ENCODE measurements at places on chromosomes 1 and 21.
A peak's percentile ranks its signal among the peaks of the same experiment; 100 is the strongest.

DNA sequence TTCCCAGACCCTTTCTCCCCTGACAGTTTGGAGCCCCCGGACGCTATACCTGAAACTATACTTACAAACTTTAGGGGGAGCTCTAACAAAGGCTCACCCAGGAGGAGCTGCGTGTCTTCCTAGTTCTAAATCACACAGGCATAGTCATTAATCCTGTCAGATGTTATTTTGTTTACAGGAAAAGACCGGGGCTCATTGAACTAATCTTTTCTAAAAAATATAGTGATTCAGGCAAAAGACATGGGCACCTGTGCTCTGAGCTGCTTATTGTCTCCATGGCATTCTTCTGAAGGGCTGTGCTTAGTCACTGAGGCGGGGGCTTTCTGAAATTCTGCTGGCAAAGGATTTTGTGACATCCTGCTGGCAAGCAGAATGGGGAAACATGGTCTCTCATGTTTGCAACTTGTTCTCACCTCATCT lies 1577.0 kb downstream of the NCAM2 start:
- no peak for DNase-seq

DNA sequence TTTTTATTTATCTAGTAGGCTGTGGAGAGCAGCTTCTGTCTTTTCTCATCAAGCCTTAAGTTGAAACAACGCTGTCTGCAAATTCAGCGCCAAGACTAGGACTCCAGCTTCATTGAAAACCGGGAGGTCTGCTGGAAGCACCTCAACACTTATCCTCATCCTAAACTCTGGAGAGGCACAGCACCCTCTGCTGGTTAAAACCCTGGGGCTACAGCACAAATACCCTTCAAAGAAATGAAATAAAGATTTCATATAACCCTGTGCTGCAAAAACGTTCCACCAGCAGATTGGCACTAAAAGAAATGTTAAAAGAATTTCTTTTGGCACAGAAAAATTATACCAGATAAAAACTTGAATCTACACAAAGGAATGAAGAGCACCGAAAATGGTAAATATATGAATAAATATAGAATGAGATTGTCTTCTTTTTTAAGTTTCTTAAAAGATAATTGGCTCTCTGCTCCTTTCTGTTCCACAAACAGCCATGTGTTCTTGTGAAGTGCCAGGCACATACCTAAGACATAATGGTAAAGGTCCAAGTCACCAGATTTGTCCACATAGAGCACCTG lies 227.7 kb upstream of the SAMSN1 start:
- peak; percentile 56 for DNase-seq

GRCh38 chr1:202165267-202165941 lies 5.0 kb upstream of the PTPN7 start:
- no peak for DNase-seq

- no peak for DNase-seq
Observed at GRCh38 chr1:162389971-162390370, 8.4 kb downstream of the C1orf226 start.

DNA sequence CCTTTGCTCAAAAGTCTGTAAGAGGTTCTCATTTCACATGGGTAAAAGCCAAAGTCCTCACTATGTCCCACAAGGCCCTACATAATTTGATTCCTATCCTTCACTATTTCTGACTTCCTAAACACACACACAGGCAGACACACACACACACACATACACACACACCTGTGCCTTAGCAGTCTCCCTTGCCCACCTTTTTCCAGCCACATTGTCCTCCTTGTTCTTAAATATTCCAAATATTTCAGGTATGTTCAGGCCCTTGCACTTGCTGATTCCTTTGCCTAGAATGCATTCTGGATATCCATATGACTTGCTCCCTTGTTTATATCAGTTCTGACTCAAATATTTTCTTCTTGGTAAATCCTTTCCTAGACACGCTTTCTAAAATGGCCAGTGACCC lies 54.6 kb downstream of the NTNG1 start:
- DNase-seq: no peak

DNA sequence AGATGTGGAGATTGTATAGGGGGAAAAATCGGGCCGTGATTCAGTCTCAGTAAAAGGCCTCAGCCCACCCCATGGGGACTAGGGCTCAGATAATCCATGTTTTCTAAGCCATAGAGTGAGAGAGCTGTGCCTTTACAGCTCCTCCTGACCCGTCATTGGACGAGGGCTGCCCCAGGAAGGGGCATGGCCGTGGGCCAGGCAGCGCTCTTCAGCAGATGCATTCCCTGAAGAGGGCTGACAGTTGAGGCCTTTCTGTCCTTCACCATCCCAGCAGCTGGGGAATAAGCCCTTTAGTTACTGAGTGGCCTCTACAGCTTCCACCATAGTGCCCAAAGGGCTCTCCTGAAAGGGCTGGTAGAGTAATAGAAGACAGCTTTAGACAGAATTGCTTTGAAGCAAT lies 57.2 kb downstream of the ST3GAL3 start:
- no peak for DNase-seq

DNA sequence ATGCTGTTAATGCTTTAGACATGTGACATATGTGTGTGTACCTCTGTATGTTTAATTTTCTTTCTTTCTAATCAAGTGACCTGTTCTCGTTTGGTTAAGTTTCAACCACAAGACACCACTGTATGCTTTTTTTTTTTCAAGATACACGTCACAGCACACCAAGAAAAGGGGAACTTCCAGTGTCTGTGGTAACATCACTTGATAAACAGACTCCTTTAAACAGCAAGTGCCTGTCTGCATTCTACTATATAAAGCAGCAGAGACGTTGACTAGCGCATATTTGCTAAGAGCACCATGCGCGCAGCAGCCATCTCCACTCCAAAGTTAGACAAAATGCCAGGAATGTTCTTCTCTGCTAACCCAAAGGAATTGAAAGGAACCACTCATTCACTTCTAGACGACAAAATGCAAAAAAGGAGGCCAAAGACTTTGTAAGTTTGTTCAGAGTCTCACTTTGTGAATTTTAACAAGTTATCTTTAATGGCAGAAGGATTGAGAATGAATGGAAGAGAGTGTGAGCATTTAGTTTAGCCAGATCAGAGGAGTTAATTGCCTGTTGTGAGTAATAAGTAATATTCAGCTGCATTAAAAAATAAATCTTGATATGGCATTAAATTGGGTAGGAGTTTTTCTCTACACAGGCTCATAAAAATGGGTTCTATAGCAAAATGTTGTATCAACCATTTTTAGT lies at the start of gene RGS1:
Gene RGS1, plus strand, starts transcription at position 275 of the 691 bp plus-strand sequence. Its CDS starts 20 bp downstream, at position 295.
- DNase-seq: peak; percentile 86

Measured in CD4-positive, alpha-beta T cell treated with Interleukin-12 subunit alpha and Interleukin-12 subunit beta, for 1 hour (primary cell).